ENCODE measurements at places on chromosomes 6 and 20.

GRCh38 chr20:8726460-8726859 lies 342.4 kb upstream of the PLCB4 start:
- no peak for DNase-seq

DNA sequence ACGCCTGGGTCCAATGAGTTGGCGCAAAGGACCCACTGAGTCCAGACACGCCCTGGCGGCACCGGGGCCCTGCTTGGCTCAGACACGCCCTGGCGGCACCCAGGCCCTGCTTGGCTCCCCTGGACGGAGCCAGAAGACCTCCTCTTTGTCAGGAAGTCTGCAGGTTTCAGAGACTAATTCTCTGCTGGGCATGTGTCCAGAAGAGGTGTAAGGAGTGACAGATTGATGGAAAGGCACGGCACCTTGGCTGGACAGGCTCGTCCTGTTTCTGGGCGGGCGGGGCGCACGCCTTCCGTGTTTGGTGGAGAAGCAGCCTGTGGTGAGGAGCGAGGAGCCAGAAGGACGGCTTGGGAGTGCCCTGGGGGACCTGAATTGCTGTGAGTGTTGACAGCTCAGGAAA lies 23.1 kb upstream of the DACT2 start:
- no peak for DNase-seq

GRCh38 chr20:45823949-45824835 lies 2.9 kb downstream of the TNNC2 start:
- peak; percentile 49 for DNase-seq

DNA sequence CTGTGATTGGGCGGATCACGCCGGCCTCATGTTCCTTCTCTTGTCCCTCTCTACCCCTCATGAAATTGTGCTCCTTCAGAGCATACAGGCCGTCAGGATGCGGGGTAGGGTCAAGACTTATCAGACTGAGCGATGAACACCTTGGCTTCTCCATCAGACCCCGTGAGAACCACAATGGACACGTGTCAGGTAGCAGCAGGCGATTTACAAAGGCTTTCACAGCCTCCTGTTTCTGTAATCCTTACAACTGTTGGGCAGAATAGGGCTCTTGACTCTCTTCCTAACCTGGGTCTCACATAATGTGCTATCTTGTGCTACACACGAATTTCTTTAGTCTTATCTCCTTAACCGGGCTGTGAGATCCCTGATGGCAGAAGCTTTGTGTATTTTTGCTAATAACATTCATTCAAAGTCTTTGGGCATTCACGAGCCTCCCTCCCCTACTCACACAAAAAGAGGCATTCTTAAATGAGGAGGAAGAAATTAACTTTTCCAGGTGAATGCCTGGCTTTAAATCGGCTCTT lies 122.9 kb upstream of the SLC22A23 start:
- no peak for DNase-seq

- DNase-seq, result no peak
Measured at GRCh38 chr6:113586413-113587077, 270.6 kb upstream of the MARCKS start.

DNA sequence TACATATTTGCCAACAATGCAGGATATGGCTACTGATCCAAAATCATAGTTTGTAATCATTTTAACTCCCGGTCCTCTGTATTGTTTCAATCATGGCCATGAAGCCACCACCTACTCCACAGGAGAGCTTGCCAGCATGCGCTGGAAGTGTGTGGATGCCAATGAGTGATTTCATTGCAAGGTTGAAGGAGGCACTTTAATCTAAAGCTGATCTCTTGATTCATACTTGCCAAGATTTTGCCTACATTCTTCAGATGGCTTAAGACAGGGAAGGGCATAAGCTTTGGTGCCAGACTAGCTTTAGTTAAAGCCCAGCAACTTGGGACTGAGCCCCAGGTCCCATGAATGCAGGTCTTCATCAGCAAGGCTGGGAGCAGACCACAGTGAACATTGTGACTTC lies 58.8 kb downstream of the TPD52L1 start:
- no peak for DNase-seq

- no peak for DNase-seq
Measured at GRCh38 chr6:43262780-43263313, 19.6 kb downstream of the TTBK1 start.

GRCh38 chr6:106670236-106670635 lies 40.9 kb downstream of the QRSL1 start:
- DNase-seq, result no peak

DNA sequence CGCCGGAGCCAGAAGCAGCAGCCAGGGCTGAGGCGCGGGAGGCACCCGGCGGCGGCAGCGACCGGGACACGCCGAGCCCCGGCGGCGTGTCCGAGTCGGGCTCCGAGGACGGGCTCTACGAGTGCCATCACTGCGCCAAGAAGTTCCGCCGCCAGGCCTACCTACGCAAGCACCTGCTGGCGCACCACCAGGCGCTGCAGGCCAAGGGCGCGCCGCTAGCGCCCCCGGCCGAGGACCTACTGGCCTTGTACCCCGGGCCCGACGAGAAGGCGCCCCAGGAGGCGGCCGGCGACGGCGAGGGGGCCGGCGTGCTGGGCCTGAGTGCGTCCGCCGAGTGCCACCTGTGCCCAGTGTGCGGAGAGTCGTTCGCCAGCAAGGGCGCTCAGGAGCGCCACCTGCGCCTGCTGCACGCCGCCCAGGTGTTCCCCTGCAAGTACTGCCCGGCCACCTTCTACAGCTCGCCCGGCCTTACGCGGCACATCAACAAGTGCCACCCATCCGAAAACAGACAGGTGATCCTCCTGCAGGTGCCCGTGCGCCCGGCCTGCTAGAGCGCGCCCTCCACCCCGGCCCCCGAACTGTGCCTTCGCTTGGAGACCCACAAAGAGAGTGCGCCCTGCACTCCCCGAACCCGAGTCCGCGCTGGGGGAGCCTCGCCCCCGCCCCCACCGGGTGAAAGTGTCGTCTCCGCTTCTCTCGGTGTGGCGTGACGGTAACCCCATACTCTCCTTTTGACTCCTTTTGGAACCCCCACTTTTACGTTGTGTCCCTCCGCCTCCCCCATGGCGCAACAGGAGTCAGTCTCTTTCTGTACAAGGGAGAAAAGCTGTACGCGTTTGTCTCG lies 1.6 kb downstream of the INSM1 start:
- DNase-seq, result no peak

GRCh38 chr20:32894026-32894483 lies 35.3 kb downstream of the EFCAB8 start:
- no peak for DNase-seq

GRCh38 chr6:19432966-19433498 lies 404.1 kb upstream of the ID4 start:
- peak; percentile 18 for DNase-seq

GRCh38 chr20:13213335-13213734 lies 7.7 kb upstream of the ISM1 start:
- DNase-seq, result no peak

GRCh38 chr20:34269996-34270627 lies 28.9 kb downstream of the ASIP start:
- DNase-seq, result no peak

- no peak for DNase-seq
Measured at GRCh38 chr6:156816505-156816904, 39.3 kb downstream of the ARID1B start.

GRCh38 chr6:129542705-129543104 lies 167.3 kb downstream of the ARHGAP18 start:
- DNase-seq, result no peak

- DNase-seq, result peak; percentile 60
Measured at GRCh38 chr6:107646176-107646575, 156.3 kb downstream of the SOBP start.

- peak; percentile 42 for DNase-seq
Measured at GRCh38 chr20:52943185-52943841, 28.8 kb upstream of the TSHZ2 start.

DNA sequence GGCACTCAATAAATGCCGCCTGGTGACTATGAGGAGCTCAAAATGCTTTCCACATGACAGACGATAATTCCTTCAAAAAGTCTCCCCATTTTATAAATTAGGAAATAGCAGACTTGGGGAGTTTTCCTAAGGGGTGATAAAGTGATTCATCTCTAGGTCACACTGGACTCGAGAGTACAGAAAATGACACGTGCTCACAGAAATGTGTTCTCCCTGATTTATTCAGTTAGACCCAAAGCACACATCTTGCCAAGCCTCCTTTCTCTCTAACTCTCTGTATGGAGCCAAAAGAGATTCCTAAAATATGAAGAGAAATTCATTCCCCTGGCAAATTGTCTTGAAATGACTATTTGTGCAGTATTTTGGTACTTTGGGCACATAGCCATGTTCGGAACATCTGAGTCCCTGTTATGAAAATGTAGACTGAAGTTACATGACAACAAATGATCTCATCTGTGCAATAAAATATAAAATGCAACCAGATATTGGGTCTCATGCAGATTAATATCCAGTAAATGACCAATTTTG lies 381.1 kb downstream of the TFAP2B start:
- no peak for DNase-seq

- no peak for DNase-seq
Measured at GRCh38 chr6:144619966-144620365, 334.8 kb downstream of the UTRN start.

GRCh38 chr20:10857352-10858070 lies 183.7 kb upstream of the JAG1 start:
- peak; percentile 45 for DNase-seq

All from right hindlimb (tissue), 1 donor.